Activated T-helper 17 cell treated with anti-CD3 and anti-CD28 coated beads, Interleukin-2, amount 50 U/mL, for 72 hours (primary cell): ENCODE measurements at places on chromosomes 5 and 9.

- peak; percentile 84 for ATAC-seq
These were observed 33.1 kb upstream of the SETD9 start for GRCh38 chr5:56876327-56876726.

- ATAC-seq = no peak
These were observed 23.9 kb upstream of the SAP30L start for GRCh38 chr5:154421868-154422267.

GRCh38 chr5:150774145-150774544, 4.4 kb upstream of the SMIM3 start:
- no peak for ATAC-seq

DNA sequence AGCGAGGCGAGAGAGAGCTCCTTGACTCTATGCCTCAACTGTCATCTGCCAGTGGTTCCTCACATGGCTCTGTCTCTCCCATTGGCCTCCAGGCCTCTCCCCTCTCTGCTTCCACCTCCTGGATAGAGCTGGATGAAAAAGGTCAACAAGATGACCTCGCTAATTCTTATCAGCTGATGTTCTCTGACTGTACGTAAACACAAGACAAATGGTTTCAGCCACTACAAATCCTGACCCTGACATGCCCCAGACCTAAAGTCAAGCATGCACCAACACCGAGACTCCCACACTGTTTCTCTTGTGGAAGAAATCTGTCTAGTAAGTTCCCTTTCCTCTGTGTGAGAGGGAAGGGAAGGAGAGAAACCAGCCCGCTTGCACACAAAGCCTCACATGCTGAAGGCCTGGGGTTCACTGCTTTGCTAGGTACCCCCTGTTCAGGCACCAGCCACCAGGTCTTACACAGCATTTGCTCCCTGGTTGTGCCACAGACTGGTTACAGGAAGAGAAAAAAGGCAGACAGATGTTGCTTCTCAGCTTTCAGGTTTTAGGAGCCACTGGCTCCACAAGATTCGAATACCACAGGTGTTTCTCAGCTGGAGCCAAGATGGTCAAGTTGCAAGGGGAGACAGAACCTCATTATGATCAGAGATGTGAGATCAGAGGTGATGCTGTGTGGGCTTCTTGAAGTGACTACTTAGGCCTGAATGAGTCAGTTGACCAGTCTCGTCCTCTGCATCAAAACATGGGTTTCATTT, 592.5 kb downstream of the CCDC171 start:
- no peak for ATAC-seq

DNA sequence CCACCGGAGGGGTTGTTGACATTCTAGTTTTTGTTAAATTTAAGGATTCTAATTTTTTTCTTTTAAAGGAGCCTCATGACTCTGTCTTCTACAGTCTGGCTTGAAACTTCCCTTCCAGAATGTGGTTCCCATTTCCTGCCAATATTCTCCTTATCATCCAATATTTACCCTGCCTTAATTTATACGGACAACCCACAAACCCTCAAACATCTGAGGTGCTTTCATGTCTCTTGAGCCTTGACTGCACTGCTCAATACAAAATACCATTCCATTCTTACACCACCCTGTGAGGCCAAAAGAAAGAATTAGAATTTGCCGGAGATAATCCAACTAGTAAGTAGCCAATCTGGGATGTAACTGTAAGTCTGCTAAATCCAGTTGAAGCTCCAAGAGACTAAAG, 346.5 kb downstream of the SPOCK1 start:
- no peak for ATAC-seq

- ATAC-seq = no peak
These were observed 156.8 kb downstream of the PAX5 start for GRCh38 chr9:36877239-36877638.

GRCh38 chr9:100357501-100357900, 4.8 kb upstream of the TEX10 start:
- ATAC-seq = no peak

DNA sequence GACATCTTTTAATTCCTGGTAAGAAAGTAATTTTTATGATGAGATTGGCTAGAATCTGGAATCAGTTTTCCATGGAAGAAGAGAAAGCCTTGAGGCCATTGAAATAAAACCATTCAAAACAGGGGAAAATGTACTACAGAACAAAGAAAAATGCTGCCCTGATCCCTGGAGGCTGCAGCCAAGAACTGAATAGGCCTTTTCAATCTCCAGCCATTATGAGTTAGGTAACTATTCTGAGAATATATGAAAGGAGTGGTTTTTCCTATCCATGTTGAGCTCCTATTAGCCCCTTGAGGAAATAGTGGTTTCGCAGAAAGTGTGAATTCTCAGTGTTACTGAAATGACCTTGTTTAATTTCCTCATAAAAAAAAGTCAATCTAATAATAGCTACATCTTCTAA, 408.5 kb upstream of the GRAMD2B start:
- no peak for ATAC-seq

GRCh38 chr5:72814104-72814503, 2.4 kb upstream of the TNPO1 start:
- ATAC-seq = no peak

DNA sequence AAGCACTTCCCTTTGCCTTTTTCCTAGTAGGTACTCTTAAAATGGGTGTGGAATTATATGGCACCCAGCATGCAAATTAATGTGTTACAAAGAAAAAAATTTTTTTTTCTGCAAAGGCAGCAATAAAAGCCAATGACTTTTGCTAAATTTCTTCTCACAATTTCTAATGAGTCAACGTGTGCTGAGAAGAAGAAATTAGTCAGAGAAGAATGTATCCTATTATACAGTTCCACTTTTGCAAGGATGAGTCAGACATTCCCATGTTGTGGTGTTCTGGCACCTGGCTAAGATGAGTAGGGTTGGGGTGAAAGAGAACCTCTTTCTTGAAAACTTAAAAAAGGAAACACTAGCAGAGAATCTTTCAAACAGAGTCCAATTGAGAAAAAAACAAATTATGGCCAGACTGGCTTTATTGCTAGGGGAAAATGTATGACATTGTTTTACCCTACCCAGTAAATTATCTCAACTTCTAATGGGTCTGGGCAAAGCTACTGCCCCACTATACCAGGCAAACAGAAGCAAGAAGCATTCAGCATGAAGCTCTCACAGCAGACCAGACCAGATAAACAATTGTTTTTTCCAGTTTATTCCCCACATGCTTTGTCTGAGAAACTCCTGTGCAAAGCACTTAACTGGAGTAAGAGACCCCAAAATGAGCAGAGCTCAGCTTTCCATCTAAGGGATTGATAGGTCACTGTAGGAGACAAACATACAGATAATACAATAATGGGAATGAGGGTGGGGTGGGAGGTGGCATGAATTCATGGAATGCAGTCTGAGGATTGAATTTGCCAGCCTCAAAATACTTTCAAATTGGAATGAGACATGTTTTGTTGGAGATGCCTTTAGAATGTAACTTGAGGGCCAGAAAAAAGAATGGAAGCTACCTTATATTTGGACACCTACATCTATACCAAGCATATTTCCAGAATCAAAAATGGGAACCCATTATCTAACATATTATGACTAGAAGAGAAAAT, 220.8 kb upstream of the RFX3 start:
- peak; percentile 98 for ATAC-seq

- no peak for ATAC-seq
These were observed 566 bp upstream of the CEP78 start for GRCh38 chr9:78235256-78235761.

GRCh38 chr5:96962540-96962991, 26.7 kb downstream of the LNPEP start:
- ATAC-seq = no peak

GRCh38 chr5:132751444-132751843, 4.2 kb downstream of the CCNI2 start:
- ATAC-seq = peak; percentile 67

DNA sequence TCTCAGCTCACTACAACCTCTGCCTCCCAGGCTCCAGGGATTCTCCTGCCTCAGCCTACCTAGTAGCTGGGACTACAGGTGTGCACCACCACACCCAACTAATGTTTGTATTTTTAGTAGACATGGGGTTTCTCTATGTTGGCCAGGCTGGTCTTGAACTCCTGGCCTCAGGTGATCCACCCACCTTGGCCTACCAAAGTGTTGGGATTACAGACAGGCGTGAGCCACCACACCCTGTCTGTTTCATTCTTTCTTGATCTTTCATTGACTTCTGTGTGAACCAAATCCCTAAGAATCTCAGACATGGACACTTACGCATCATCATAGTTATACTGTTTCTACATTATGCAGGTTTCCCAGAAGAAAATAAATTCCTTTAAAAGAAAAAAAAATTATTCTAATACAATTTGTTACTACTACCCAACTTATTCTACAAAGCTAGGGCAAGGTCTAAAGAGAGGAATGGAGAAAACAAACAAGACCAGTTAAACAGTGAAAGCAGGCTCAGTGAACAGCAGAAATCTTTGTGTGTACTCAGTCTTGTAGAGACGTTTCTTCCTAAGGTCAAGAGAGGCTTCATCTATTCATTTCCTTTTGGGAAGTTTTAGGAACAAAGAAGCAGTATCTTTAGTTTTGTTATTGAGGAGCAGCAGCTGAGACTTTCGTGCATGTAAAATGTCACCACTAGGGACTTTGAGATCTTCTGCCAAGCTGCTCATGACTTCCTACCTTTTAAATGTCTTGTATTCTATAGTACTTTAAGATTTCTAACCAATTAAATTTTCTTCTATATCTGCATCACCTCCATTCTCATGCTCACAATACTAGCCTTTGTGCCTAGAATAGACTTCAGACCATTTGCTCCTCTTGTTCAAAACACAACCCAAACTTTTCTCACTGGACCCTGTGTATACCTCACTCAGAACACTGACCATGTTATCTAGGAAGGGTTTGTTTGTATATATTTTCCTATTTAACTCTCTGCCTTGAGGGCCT, 5.6 kb upstream of the HMGCR start:
- no peak for ATAC-seq

DNA sequence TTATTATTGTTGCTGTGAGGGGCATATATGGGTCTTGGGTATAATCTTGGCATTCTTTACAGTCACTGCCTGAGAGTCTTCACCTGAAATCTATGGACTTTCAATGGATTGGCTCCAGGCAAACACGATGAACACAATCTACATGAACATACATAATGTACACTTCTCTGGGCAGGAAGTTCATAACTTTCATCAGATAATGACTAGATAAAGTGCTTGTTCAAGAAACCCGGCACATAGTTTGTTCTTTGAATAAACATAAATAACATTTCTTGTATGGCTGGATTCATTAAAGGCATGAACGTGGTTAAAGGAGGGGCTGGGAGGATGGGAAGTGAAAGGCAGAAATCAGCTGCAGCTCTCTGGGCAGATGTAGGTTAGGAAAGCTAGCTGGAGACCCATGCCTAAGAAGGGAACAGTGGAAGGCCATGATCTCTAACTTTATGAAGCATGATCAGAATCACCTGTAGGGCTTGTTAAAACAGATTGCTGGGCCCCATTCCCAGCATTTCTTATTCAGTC, 306.9 kb upstream of the EFNA5 start:
- no peak for ATAC-seq

DNA sequence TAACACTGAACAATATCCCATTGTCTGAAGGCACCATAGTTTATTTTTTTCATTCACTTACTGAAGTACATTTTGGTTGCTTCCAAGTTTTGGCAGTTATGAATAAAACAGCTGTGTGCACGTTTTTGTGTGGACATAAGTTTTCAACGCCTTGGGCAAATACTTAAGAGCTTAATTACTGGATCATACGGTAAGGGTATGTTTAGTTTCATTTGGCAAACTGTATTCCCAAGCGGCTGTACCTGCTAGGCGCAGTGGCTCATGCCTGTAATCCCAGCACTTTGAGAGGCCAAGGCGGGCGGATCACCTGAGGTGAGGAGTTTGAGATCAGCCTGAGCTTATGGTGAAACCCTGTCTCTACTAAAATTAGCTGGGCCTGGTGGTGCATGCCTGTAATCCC, 63.7 kb upstream of the FAM120A start:
- no peak for ATAC-seq

GRCh38 chr5:157115502-157115901, 6.7 kb upstream of the HAVCR2 start:
- ATAC-seq = no peak

DNA sequence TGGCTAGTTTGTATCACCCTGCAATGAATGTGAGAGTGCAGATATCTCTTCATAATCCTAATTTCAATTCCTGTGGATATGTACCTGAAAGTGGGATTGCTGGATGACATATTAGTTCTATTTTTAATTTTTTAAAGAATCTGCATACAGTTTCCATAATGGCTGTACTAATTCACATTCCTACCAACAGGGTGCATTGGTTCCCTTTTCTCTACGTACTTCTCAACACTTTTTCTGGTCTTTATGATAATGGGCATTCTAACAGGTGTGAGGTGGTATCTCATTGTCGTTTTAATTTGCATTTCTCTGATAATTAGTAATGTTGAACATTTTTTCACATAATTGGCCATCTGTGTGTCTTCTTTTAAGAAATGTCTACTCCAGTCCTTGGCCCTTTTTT, 927.5 kb downstream of the DTWD2 start:
- ATAC-seq = no peak

- no peak for ATAC-seq
These were observed 6.9 kb upstream of the CCIN start for GRCh38 chr9:36162211-36162738.

GRCh38 chr5:10525124-10525495, 38.8 kb upstream of the ANKRD33B start:
- ATAC-seq = no peak

DNA sequence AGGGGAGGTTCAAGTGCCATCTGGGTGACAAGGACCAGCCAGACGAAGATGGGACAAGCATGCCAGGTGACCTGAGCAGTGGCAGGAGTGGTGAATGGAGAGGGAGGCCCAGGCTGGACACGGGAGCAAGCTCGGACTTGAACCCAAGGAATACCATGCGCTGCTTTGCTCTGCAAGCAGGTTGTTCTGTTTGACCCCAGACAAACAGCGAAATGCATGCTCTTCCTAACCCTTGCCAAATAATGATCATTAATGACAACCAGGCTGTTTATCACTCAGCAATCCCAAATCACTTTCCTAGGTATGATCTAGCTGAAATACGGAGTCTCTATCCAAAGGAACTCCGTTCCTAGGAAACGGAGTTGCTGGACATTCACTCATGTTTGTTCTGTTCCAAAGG, 77.4 kb downstream of the PTPDC1 start:
- no peak for ATAC-seq

DNA sequence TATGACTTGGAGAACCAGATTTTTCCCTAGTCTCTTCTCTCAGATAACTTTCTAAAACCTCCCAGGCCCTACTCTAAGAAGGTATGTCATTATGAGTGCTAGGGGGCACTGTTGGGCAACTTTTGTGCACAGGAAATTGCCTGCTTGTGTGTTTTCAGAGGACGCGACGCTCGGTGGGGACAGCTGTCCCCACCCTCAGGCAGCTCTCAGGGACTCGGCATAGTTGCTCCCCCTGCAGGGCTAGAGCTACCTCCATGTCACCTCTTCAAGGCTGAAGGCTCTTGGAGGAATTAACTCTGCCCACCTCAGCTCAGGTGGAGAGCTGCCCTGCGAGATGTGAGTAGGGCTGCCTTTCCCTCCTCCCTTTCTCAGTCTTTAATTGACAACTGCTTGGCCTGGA, 10.2 kb upstream of the TIFAB start:
- peak; percentile 41 for ATAC-seq

GRCh38 chr5:80076131-80077050, 41.2 kb downstream of the THBS4 start:
- ATAC-seq = no peak

- no peak for ATAC-seq
These were observed 163.0 kb downstream of the SMARCA2 start for GRCh38 chr9:2178034-2178734.

- no peak for ATAC-seq
These were observed 10.4 kb upstream of the PPARGC1B start for GRCh38 chr5:149719666-149720065.
